ENCODE measurements at places on chromosomes 4 and X.

GRCh38 chrX:56802428-56802827 is 73.4 kb downstream of the NBDY start:
- no peak for DNase-seq

GRCh38 chr4:147927377-147928137 is 195.7 kb downstream of the ARHGAP10 start:
- no peak for DNase-seq

DNA sequence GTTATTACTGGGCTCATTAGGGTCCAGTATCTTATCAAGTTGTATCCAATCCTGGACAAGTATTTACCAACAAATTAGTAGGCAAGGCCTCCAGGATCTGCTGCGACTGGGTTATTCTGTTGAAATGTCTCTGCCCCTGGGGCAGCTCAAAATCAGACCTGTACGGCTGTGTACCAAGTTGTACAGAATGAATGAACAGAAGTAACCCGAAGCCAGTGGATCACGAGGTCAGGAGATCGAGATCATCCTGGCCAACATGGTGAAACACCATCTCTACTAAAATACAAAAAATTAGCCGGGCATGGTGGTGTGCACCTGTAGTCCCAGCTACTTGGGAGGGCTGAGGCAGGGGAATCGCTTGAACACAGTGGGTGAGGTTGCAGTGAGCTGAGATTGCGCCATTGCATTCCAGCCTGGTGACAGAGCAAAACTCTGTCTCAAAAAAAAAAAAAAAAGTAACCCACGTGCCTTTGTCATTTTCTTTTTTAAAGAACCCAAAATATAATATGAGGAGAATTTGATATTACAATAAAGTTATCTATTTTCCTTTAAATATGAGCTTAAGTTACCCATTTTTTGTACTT is 127.3 kb downstream of the CBR4 start:
- DNase-seq: no peak

GRCh38 chr4:83316459-83317165 is 18.0 kb downstream of the HPSE start:
- DNase-seq: no peak

GRCh38 chr4:79575709-79576428 is 167.8 kb upstream of the GK2 start:
- DNase-seq: no peak

- no peak for DNase-seq
Observed at GRCh38 chr4:5118091-5118786, 67.0 kb downstream of the STK32B start.

Data from DMS79 (cell line).